Skin of body (tissue), 3 donors: ENCODE measurements at places on chromosomes 12 and 14. TPM values are rescaled to one million over a fixed set of nuclear protein-coding genes. Genes with fewer than 3 reads are reported as not detected.

The SLCO1B3 gene
- not detected for total RNA-seq

DNA sequence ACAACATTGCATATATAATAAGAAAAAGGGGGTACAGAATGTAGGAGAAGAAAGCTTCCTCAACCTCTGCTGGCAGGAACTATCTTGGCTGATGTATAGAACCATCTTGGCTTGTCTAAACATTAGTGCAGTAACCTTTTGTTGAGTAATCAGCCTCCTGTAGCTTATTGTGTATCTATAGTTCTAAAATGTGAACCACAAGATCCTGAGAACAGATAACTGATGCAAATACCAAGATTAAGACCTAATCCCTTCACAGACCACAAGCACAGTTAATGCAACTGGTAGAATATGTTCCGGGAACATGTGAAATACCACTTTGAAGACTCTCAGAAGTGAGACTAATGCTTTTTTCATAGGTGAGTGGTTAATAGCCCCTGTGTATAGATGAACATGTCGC lies 50.7 kb upstream of the KCNC2 start:
- DNase-seq = no peak

The CBLN3 gene
- 1.8 TPM for total RNA-seq

- DNase-seq = no peak
Observed at GRCh38 chr12:122845041-122845864, 10.0 kb downstream of the HIP1R start.

The SAMD15 gene
- 0.79 TPM for total RNA-seq

- no peak for DNase-seq
Observed at GRCh38 chr12:46549527-46550265, 177.1 kb upstream of the SLC38A2 start.

The LALBA gene
- not detected for total RNA-seq

DNA sequence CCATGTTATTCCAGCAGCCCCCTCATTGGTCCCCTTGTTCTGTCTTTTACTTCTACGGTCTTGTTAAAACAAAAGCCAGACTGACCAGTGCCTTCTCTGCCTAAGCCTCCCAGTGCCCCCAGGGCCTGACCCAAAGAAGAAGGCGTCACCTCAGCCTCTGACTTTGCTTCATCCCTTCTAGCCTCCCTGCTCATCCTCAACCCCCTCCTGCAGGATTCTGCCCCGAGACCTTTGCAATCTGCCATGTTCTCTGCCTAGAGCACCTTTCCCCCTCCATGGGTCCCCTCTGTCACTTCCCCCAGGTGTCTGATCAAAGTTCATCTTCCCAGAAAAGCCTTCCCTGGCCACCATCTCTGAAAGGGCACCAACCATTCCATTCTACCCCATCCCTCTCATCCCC lies 7.9 kb upstream of the RBM19 start:
- no peak for DNase-seq

The CMA1 gene
- 0.69 TPM for total RNA-seq

DNA sequence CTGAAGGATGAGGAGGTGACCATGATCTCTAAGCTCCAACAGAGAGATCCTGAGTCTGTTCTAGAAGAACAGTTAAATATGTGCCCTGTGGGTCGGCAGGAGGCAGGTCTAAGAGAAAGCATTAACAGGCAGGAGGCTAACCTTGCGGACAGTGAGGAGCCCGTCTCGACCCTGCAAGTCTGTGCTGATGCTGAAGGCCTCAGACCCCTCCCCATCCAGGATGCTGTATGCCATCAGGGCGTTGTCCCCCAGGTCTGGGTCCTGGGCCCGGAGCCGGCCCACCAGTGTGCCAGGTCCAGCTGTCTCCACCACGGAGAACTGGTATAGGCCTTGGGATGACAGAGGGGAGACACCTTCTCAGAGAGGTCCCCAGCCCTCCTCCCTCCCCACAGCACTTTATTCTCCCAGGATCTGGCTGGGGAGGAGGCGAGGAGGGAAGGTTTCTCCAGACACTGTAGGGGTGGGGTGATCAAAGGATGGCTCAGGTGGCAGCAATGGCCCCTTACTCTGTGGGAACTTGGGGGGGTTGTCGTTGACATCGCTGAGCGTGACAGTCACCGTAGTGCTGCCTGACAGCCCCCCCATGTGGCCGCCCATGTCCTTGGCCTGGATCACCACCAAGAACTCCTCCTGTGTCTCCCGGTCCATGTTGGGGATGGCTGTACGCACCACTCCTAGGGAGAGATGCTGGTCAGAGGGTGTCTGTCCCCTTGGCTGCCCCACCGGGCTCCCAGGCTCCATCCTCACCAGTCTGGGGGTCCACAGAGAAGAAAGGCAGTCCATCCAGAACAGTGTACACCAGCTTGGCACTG lies 3.1 kb downstream of the CDH24 start:
- no peak for DNase-seq

The HOXC12 gene
- total RNA-seq = 0.30 TPM

The ERBB3 gene
- 69.5 TPM for total RNA-seq

GRCh38 chr12:119689935-119690500 lies 22.1 kb downstream of the PRKAB1 start:
- no peak for DNase-seq

DNA sequence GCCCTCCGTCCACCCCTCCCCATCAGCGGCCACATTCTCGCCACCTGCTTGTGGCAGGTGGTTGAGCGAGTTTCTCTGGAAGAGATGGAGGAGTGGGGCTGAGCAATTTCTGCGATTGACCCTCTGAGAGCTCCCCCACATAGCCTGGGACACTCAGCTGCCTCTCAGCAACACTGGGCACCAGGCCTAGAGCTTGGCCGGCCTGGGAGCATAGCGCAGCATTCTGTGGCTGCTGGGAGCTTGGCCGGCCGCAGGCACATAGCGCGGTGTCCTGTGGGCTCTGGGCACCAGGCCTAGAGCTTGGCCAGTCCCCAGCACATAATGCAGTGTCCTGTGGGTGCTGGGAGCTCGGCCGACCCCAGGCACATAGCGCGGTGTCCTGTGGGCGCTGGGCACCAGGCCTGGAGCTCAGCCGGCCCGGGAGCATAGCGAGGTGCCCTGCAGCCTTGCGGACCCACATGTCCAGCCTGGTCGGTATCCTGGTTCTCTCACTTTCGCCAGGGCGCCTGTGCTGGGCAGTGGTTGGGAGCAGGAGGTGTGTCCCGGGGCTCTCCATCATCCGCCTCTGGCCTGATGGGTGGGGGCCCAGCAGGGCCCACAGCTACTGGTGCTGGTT lies 43.8 kb downstream of the LRCOL1 start:
- DNase-seq = no peak

The LTB4R gene
- 8.6 TPM for total RNA-seq

DNA sequence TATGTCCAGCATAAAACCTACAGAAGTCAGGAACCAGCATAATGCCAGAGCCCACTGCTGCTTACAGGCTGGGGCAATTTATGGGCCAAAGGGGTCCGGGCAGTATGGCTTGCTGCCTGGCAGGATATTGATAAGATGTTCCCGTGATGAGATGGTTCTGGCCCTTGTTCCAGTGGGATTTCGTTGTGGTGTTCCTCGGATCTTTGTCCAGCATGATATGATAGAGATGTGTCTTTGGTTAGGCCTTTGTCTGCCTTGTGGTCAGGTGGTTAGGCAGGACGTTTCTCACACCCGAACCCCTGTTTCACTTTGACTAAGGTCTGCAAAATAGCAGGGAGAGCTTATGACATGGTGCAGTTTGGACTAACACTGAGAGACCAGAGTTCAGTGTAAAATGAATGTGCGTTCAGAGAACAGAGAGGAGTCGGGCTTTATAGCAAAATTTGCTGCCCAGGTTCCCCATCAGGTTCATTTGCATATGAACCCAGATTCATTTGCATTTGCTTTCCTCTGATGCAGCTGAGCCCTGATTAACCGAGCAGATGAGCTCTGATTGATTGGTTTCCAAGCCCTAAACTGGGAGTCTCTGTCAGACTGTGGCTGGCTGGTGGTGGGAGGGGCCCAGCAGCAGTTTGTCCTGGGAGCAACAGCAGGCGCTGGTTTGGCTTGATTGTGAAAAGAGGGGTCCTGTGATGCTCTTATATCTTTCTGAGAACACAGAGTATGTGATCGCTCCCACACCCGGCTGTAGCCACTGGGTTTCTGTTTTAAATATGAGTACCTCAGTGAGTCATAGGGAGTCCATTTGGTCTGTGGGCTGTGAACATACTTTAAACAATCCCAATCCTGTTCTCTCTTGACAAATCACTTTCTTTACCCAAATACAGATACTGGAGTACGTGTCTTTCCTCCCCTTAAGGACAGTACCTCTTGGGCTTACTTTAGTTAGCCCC lies 156.3 kb upstream of the PZP start:
- DNase-seq = no peak
